Anterior cingulate cortex (tissue), 58 donors: ENCODE measurements at places on chromosomes 11 and 22.

DNA sequence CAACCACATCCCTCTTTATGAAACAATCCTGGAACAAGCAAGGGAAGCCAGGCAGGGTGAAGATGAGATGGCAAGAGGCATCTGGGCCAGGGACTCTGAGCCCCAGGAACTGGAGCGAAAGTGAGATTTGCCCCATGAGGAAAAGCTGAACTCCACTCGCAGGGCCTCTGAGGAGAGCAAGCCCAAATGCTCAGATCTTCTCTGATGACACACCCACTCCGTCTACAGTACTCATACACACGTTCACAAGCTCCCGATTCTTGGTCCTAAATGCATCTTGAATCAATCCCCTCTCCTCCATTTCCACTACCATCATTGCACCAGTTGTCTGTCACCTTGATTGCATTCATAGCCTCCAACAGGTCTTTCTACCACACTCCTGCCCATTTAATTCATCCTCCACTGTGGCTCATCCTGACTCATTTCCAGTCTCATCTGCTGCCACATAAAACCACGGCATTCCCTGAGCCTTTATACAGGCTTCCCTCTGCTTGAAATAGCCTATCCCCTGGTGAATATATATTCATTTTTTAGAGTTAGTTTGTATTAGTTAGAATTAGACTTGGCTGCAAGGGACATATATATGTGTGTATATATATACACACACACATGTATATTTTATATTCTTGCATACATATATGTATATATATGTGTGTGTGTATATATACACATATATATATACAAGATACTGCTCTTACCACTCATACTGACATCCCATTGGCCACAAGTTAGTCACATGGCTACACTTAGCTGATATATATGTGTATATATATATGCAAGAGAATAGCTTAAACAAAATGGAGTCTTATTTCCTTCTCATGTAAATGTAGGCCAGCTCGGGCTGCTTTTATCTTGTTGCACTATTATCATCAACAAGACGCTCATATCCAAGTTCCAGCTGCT lies 1.4 kb upstream of the APOA5 start:
- DNase-seq: no peak

DNA sequence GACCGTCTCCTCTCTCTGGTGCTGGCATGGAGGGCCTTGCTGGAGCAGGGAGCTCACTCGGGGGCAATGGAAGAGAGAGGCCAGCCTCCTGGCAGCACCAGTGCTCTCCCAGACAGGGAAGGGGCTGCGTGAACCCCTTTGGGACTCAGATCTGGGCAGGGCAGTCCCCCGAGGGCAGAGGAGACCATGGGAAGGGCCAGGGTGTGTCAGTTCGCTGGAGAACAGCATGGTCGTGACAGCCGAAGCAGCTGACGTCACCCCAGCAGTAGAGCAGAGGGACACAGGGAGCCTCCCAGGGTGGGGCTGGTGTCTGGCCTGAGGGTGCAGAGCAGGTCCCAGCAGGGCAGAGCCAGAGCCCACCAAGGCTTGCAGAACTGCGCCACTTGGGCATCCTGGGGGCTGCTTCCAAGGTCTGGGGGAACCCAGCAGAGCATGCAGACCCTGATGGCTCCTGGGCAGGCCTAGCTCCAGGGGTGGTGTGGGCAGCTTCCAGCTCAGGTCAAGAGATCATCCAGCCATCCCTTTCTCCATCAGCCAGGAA lies 71.0 kb upstream of the KCNQ1OT1 start:
- DNase-seq: no peak

DNA sequence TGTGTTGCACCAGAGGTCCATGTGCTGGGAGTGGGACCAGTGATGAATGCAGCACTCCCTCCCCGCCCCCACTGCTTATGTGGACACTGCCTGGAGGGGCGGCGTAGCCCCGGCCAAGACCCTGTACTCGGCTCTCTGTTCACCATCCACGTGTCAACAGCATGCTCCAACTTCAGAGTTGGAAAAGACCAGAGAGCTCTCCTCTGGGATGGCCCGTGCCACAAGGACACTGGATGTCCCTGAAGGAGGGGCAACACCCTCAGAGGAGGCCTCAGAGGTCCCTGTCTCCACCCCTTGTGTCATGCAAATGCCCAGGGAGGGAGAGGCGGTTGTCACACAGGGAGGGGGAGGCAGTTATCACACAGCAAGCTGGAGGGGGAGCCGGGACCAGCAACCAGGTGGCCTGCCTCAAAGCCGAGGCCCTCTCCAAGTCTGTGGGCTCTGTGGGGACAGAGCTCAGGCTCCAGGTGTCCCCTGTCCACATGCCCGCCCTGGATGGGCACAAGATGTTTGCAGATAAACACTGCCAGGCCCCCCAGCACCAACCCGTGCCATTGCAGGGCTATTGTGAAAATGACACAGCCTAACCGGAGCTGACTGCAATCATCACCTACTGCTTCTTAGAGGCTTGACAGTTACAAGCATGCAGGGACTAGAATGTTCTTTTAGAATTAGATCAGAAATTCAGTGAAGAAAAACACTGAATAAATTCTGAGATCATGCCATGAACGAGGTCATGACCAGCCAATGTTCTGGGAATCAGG lies 121.1 kb downstream of the PHF21B start:
- DNase-seq: no peak

DNA sequence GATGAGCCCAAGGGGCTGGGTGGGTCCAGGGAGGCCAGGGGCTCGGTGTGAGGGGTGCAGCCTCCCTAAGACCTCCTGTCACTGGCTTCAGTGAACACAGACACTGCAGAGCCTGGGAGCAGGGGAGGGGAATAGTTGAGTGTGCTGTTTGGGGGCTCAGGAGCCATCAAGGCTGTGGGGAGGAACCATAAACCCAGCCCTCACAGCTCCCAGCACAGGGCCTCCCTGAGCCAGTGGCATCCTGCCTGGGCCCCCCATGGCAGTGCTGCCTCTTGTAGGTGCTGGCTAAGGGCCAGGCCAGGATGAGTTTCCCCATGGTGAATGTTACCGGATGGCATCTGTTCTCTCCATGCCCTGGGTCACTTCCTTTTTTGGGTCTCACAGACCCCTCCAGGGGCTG lies 25.5 kb downstream of the KCNJ5 start:
- DNase-seq: no peak

DNA sequence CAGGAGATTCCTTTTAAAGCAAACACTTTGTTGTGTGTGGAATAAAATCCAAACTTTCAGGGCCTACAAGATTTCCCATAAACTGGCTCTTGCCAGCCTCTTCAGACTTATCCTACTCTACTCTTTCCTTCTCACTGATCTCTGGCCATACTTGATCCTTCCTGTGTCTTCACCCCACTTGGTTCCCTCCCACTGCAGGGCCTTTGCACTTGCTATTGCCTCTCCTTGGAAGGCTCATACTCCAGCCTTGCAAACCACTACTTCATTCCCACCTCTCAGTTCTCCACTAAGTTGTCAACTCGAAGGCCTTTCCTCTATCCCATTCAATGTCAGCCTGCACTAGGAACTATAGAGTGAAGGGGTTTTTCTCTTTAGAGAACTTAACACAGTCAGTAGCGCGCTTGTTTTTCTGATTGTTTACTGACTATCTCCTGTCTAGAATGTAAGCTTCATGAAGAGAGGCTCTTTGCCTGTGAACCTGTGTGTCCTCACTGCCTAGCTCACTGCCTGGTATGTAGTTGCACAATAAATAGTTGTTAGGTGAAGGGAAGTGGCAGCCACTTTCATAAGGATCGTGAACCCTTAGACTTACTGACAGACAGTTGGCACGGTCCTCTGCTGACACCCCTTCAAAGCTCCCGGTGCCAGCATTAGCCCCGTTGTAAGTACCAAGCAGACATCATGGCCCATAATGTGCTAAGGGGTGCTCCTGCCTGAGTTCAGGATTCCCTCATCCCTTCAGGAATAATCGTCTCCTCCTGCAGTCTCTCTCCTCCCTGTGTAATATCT lies 833 bp upstream of the ME3 start:
- DNase-seq: no peak

GRCh38 chr11:9265211-9266131 lies at the start of gene DENND5A:
TSS of gene DENND5A (minus strand) at chr11:9265350. CDS start at chr11:9265069, 281 bp downstream.
- peak; percentile 86 for DNase-seq

- DNase-seq: peak; percentile 82
Observed at GRCh38 chr11:859394-860131, 16.9 kb downstream of the TSPAN4 start.

DNA sequence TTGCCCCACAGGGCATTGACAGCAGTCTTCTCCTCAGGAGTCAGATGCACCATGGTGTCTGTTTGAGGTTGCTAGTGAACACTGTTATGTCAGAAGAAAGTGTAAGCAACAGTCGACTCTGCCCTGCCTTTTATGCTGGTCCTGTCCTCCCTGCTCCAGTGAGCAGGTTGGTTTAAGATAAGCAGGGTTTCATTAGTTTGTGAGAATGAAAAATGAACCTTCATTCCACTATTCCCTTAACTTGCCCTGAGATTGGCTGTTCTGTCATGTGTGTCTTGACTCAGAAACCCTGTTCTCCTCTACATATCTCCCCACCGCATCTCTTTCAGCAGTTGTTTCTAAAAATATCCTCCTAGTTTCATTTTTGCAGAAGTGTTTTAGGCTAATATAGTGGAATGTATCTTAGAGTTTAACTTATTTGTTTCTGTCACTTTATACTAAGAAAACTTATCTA lies at the start of gene HBD:
Gene HBD, minus strand, starts transcription at position 103 of the 454 bp plus-strand sequence. Its CDS starts 50 bp downstream, at position 53.
- no peak for DNase-seq

DNA sequence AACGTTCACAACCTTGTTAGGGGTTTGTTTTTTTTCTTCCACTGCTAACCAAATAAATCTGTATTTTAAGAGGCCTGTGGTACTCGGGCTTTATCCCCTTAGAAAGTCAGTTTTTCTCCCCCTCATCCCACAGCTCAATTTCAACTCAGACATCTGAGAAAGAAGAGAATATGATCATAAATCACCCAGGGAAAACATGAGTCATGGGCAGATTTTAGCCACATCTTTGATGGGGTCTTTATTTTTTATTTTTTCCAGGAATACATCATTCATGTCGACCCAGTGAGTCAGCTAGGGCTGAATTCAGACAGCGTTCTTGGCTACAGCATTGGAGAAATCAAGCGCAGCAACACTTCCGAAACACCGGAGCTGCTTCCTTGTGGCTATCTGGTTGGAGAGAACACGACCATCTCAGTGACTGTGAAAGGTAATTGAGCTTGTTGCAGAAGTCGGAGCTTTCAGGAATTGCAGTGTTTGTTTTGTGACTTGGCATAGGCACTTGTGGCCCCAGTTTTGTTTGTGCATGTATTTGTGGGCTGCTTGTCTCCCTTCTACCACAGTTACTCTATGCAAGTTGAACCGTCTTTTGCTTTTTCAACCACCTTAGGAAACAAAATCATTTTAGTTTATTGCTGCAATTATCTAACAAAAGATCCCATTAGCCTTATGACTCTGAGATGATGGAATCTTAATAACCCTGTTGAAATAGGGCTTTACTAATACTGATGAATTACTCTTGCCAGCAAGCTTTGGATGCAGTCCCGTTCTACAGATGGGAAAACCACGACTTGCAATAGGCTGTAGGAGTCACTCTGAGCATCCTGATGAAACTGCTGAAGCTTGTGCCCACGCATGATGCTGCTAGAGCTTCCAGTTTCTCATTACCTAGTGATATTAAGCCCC lies 62.7 kb downstream of the DBX1 start:
- no peak for DNase-seq
